CD4-positive, alpha-beta T cell (primary cell): ENCODE measurements at places on chromosomes 11 and 22.

GRCh38 chr11:111185266-111185665 is 60.3 kb upstream of the POU2AF2 start:
- no peak for DNase-seq

DNA sequence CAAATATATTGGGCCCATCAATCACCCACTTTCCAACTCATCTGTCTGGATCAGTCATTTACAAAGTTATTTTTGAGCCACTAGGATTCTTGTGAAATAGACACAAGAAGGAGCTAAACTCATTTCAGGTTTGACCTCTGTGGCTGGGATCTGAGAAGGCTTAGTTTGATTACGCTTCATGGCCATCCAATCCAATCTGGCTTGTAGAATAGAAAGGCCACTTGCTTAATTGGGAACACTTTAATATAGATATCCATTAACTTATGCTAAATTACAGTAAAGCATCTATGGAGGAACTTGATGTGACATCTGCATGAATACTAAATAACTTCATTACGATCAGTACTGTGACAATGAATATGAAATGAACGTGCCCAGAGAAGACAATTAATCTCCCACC is 284.2 kb downstream of the ST3GAL4 start:
- DNase-seq: no peak

GRCh38 chr11:114171257-114172054 is 111.9 kb downstream of the ZBTB16 start:
- DNase-seq: no peak

- DNase-seq: no peak
Observed at GRCh38 chr11:77882396-77882795, 61.5 kb downstream of the AAMDC start.

DNA sequence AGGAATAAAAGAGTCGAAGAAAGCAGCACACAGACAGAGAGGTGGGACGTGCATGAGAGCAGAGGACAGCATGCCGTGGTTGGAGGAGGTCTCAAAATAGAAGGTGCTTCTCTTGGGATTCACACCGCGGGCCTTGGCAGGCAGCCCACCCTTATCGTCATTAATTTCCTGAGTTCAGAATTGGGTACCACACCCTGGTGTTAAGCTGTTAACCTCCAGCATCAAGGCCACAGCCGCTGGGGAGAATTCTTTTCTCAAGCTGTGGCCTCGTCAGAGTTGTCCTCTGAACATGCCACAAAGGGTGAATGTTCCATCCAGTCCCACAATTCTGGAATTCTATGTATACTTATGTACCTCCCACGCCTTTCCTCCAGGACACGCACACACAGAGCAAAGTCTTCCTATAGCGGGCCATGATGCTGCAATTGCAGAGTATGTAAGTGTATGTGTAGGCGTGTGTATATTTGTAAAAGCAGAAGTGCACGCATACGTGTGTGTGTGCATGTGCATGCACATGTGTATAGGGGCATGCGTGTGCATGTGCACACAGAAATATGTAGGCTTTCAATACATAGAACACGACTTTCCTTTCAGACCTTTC is 39.0 kb downstream of the ADAMTS8 start:
- DNase-seq: peak; percentile 34

DNA sequence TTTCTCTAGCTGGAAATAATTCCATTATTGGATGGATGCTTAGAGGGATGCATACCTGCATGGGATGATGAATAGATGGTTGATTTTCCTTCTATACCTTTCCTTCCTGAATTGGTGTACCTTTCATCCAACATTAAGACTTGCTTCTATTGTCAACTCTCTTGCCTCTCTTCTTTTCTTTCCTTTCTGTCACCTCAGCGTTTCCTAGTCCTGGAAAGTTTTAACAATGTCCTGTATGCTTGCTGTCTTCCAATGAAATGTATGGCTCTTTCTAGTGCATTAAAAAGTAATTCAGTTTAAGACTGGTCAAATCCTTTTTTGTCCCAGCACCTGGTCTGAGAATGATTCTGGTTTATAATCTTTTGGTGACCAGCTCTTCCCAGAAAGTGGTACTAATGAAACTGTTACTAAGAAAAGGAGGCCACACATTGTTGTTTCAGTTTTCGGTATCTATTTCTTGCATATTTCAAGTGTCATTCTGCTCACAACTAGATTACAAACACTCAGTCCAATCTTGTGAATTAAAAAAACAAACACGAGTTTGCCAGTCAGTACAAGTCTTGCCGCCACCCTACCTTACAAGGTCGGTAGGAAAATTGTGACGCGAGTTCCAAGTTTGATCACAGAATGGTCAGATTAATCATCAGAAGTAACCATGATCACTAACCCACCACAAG is 8.0 kb downstream of the POU2AF1 start:
- DNase-seq: no peak

- no peak for DNase-seq
Observed at GRCh38 chr11:104260456-104260855, 96.5 kb upstream of the PDGFD start.

DNA sequence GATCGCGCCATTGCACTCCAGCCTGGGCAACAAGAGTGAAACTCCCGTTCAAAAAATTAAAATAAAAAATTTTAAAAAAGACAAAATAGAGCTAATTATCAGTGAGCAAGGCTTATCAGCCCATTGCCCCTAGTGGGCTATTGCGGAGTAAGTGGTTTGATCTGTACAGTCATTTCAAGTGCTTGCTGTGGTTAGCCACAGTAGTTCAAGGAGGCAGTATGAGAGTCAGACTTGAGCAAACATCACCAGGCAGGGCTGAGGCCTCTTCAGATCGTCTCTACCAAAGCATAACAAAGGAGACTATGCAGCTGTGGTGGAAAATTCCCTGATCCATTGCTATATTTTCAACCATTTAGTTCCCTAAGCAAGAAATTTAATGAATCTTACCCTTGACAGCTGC is 4.3 kb upstream of the SBF2 start:
- no peak for DNase-seq

DNA sequence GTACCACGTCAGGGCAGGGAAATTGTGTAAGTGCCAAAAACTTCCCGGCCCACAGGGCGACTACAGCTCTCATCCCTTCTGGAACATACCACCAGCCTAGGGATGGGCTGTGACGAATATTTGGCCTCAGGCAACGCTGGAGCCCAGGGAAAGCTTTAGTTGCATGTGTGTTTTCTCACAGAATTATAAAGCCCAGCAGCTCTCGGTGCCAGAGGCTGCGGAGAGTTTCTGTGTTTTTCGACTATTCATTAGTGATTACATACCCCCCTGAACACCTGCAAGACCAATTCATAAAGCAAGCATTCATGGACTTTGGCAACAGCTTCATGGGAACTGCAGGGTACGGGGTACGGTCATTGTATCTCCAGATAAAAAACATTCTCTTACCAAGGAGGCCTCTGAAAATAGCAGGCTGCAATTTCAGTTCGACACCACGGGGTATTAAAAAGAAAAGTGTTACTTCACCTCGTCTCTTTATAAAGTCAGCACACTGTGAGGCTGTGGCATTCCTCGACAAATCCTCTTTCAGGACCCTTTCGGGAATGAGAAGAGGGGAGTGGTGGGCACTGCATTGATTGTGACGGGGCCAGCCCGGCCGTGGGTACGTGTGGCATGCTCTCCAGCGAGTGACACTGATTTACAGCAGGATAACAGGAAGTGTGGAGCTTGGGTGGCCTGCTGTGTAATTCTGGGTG is 243.6 kb upstream of the SORL1-AS1 start:
- DNase-seq: no peak

DNA sequence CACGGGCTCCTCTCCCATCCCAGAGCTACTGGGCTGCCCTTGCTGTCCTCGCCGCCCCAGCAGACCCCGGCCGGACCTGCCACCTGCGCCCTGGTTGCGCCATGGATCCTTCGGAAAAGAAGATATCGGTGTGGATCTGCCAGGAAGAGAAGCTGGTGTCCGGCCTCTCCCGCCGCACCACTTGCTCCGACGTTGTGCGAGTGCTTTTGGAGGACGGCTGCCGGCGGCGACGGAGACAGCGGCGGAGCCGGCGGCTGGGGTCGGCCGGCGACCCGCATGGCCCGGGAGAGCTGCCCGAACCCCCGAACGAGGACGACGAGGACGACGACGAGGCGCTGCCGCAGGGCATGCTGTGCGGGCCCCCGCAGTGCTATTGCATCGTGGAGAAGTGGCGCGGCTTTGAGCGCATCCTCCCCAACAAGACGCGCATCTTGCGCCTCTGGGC is 382 bp downstream of the RASSF10 start:
- DNase-seq: no peak

DNA sequence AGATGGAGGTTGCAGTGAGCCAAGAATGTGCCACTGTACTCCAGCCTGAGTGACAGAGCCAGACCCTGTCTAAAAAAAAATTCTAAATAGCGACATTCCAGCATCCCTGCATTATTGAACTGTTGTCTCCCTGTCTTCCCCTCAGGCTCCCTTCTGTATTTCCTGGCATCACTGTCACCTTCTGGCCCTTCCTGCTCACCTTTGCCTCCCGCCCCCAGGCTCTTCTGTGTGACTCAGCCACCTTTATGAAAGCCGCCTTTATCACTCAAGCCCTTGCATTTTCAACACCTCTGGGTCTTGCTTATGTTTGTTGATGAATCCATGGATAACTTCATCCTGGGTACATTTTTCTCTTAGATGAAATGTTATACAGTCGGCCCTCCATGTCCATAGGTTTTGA is 21.1 kb downstream of the UBASH3B start:
- DNase-seq: no peak

- DNase-seq: no peak
Observed at GRCh38 chr22:48425091-48425506, 1402.6 kb downstream of the BRD1 start.

- DNase-seq: no peak
Observed at GRCh38 chr11:113574171-113574570, 99.0 kb upstream of the DRD2 start.

DNA sequence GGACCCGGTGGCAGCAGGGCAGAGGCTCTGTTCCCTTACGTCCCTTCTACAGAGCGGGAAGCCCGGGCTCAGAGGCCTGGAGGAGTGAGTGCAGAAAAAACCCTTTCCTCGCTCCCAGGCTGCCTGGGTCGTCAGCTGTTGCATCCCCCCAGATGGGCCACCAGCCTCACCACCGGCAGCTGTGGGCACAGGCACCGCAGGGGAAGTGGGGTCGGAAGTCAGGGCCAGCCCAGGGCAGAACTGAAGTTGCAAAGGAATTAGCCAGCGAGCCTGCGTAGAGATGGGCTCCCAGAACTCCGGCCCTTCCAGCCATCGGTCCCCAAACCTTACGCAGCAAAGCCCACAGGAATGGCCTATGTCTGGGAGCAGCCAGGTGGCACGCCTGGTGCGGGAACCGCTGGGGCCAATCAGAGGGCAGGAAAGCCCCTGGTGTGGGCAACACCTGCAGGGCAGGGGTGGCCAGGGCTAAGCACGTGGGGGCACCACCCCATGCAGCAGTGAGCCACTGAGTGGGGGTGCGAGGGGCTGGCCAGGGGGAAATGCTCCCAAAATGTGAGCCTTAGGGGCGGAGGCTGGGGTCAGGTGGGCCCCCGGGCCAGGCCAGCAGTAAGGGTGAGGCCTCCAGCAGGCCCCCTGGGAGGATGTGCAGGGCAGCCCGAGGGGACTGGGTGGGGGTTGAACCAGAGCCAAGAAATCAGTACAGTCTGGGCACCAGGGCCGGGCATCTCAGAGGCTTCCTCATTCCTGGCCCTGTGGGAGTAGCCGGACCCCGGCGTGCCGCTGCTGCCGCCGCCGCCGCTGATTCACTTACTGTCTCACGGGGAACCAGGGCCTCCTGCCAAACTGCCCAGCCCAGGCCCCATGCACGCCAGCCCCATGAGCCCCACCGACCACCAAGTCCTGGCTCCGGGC is 58.2 kb downstream of the WNT7B start:
- no peak for DNase-seq

DNA sequence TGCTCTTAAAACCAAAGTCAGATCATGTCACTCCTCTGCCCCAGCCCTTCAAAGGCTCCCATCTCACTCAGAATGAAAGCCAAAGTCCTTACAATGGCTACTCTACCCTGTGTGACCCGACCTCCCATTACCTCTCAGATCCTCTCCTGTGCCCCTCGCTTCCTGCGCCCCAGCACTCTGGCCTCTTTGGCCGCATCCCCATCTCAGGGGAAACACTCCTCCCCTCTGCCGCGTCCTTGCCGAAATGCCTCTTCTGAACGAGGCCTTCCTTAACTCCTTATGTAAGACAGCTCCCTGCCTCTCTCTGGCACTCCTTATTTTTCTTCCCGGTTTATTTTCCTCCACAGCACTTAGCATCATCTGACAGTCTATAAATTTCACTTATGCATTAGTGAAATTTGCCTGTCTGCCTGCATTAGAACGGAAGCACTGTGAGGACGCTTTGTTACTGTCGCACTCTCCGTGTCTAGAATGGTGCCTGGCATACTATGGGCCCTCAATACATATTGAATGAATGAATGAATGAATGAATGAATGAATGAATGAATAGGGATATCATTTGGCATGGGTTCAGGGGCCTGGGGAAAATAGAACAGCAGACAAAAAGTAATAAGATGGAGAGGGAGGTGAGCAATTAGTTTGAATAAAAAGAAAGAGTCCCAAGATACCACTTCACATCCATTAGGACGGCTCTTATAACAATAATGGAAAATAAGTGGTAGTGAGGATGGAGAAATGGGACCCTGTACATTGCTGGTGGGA is 137.8 kb downstream of the CEP164 start:
- no peak for DNase-seq

DNA sequence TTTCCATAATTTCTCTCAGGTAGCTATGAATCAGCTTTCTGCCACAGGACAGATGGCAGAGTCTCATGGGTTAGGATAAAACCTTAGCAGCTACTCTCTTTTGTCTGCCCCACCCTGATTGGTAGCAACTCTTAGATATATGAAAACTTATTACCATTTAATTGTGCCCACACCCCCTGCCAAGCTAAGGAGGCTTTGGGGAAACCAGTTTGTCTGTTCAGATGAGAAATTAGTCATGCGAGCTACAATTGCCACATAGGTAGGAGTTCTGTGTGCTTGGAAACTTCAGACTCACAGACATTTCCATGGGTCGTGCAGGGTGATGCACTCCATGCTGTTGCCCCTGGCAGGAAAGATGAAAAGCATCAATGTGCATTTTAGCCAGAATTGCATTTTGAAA is 39.9 kb downstream of the CD44 start:
- DNase-seq: no peak
